ENCODE measurements at places on chromosomes 4 and X.

DNA sequence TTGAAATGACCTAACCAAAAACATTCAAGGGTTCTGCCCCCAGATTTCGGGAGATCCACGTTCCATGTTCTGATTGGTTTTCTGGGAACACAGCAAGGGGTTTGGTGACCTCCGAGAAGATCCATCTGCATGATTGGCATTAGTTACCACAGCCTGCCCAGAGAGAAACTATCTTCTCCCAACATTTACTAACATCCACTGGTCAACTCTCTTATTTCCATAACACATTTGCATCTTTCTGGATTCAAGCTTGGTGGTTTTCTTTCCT, 15.6 kb downstream of the SHOX start:
- no peak for ATAC-seq

DNA sequence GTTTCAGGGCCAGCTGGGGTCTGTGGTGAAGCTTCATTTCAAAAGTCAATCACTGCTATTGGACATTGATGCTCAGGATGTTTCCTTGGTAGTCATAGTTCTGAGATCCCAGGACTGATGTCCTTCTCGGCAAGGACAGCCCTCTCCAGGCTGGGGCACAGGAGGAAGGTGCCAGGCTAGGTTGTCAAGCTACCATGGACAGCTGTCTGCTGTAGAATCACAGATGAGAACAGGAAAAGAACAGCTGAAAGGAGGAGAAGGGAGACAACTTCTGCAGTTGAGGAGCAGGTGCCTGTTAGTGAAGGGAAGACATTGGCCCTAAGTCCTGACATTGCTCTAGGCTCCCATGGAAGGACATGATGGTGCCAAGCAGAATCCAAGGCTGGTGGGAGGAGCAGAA, 58.0 kb downstream of the XAGE2 start:
- no peak for ATAC-seq

DNA sequence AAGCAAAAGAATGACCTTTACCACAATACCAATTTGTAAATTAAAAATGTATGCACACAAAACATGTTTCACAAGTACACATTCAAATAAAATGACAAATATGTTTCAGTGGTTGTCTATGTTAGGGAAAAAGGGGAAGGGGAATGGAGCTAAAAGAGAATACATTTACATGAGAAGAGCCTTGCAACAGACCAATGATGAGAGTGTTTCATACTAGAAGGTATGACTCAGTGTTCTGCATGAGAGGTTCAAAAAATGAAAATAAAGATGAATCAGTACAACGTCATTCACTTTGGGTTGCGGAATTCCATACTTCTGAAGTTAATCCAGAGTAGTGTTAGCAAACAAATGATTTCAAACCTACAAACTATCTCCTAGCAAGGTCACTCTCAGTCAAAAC, 51.7 kb downstream of the RPGR start:
- peak; percentile 94 for ATAC-seq

GRCh38 chr4:183158062-183158461, 59.0 kb downstream of the WWC2 start:
- no peak for ATAC-seq

GRCh38 chr4:153154007-153154975, 50.0 kb upstream of the TRIM2 start:
- peak; percentile 74 for ATAC-seq

GRCh38 chr4:7087036-7087435, 19.2 kb upstream of the GRPEL1 start:
- no peak for ATAC-seq

GRCh38 chr4:162015090-162015489, 148.7 kb downstream of the FSTL5 start:
- peak; percentile 35 for ATAC-seq

DNA sequence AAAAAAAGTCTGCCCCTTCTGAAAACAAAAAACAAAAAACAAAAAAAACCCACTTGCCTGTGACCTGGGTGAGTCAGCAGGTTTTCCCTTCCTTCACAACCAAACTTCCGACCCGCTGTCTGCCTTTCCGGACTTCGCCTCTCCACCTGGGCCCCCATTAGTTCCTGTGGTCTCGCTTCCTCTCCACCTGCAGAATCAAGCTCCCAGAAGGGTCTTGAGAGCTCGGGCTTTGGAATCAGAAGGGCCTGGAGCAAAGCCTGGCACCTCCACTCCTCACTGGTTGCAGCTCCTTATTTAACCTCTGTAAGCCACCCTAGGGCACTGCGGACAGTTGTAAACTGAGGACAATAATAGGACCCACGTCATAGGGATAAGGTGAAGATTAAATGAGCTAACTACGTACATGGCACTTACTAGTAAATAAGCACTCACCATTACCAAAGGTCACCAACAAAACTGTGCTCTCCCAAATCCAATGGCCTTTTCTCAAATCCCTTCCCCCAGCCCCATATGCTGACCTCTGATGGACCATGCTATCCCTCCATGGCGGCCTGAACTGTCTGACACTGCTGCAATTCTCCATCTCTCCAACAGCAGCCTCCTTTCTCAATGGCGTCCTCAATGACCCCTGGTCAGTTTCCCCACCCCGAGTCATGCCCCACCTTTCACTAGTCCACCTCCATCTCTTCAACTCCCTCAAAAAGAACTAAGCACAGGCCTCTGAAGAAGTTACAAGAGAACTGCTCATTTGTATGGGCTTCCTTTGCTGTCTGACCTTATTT, 64.2 kb downstream of the IRF2 start:
- ATAC-seq: no peak

GRCh38 chrX:130330706-130331105, 9.0 kb upstream of the SLC25A14 start:
- peak; percentile 93 for ATAC-seq

GRCh38 chr4:12538162-12538561, 946.0 kb downstream of the RAB28 start:
- no peak for ATAC-seq

DNA sequence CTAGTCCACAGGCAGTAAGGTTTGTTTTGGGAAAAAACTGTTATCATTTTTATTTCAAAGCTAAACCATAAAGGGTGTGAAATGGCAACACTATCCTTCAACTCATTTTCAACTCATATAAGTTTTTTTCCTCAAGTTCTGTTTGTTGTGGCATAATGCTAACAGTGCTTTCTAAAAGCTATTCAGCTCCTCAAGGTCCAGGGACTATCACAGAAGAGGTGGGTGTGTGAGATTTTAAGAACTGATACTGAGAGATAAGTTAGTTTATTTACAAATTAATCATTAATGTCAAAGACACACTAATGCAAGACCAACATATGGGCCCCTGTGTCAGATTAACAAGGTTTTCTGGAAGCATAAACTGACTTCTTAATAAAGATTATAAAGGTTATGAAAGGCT, 11.8 kb downstream of the UGT2B15 start:
- no peak for ATAC-seq

GRCh38 chr4:128298852-128299251, 11.2 kb upstream of the PGRMC2 start:
- no peak for ATAC-seq

DNA sequence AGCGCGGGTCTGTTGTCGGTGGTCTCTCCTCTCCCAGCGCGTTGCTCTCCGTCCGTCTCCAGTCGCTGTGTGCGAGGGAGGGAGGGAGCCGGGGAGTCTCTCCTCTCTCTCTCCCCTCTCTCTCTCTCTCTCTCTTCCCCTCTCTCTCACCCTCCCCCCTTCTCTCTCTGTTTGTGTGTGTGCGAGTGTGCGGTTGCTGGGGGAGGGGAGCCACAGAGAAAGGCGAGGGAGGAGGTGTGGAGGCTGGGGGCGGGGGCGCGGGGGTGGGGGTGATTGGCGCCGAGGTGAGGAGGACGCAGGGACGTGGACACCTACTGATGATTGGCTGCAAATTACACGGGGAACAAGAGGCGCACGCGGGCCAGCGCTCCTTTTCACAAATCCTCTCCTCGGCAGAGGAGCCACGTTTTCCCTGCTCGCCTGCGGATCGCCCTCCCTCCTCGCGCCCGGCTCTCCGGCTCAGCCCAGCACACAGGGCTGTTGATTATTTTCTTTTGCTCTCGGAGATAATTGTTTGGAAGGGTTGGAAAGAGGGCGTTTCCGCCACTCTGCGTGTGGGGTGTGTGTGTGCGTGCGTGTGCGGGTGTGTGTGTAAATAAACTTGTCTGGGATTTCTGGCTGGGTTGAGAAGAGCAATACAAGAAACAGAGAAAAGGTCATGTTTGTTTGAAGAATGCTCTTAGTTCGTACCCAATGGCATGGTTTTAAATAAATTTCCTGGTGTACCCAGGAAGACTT, at the start of gene CXXC4:
Gene CXXC4 (minus strand): TSS at position 73 of the 738 bp plus-strand sequence. CDS start 3,092 bp downstream, outside the sequence.
- peak; percentile 81 for ATAC-seq

DNA sequence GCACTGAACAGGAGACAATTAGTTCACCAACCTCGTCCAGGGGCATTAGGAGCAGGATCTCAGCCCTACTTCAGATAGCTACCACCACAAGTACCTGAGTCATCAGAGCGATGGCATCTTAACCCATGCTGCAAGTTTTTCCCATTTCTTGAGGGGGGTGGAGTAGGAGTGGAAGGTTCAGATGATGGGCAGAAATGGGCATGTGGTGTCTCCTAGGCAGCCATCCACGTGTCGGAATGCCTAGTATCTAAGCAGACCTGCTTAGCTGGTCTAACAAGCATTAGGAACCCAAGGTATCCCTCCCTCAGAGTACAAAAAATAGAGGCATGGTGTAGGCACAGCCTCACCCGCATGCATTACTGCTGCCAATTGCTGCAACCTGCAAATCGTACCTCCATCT, 159.1 kb upstream of the DGKK start:
- ATAC-seq: no peak

DNA sequence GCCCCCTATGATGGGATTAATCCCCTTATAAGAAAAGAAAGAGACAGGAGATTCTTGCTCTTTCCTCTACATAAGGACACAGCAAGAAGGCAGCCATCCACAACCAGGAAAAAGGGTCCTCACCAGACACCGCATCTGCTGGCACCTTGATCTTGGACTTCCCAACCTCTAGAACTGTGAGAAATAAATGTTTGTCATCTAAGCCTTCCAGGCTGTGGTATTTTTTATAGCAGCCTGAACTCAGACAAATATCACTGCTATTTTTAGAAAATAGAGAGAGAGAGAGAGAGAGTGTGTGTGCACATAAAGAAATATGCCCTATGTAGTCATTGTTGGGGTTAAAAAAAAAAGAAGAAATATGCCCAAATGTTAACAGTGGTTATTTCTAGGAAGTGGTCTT, 104.2 kb downstream of the PAPSS1 start:
- no peak for ATAC-seq

Measured in SK-N-SH treated with all-trans-retinoic acid at 6 μM for 48 hours (cell line).